ENCODE measurements at places on chromosomes 5 and 9.

- DNase-seq: no peak
Observed at GRCh38 chr5:14587150-14587549, 5.6 kb downstream of the OTULINL start.

DNA sequence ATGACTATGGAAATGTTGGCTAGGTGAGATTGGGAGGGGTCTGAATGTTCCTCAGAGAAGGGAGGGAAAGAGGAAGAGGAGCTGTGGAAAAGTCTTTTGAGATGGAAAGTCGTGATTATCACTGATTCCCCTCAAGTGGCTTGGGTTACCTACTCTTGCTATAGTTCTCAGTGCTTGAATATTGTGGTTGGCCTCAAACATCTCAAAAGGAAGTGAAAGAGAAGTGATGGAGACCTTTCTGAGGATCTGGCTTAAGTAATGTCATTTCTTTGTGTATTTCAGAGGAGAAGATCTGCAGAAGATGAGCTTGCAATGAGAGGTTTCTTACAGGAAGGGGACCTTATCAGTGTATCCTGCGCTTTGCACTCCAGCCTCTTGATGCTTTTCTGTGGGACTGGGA is 5.5 kb downstream of the EXOSC2 start:
- no peak for DNase-seq

- no peak for DNase-seq
Observed at GRCh38 chr9:84668196-84669012, 1.1 kb upstream of the NTRK2 start.

DNA sequence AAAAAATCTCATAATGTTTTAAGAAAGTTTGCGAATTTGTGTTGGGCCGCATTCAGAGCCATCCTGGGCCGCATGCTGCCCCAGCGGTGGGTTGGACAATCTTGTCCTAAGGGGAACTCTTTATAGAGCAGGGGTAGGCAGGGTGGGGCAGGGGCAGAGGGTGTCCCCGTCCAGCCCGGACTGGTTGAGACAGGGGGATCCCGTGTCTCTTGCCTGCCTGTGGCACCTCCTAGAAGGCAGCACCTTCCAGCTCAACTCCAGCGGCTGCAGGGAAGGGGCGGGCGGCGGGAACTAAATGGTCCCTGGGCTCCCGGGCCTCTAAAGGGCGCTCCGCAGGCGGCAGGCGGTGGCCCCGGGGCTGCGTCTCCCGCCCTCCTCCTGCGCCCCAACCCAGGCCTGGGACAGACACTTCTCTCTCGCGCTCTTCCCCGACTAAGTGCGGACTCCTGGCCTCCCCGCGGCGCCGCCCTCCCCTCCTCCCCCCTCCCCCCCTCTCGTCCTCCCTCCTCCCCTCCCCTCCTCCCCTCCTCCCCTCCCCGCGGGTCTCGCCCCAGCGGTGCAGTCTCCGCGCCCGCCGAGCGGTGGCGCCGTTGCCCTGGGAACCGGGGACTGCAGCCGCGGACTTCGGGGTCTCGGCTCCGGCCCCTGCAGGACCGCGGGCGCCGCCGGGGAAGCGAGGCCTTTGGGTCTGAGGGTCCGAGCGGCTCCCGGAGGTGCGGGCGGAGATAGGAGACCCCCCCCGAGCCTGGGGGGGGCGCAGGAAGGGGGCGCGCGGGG is 132.6 kb downstream of the MRPL36 start:
- peak; percentile 16 for DNase-seq

DNA sequence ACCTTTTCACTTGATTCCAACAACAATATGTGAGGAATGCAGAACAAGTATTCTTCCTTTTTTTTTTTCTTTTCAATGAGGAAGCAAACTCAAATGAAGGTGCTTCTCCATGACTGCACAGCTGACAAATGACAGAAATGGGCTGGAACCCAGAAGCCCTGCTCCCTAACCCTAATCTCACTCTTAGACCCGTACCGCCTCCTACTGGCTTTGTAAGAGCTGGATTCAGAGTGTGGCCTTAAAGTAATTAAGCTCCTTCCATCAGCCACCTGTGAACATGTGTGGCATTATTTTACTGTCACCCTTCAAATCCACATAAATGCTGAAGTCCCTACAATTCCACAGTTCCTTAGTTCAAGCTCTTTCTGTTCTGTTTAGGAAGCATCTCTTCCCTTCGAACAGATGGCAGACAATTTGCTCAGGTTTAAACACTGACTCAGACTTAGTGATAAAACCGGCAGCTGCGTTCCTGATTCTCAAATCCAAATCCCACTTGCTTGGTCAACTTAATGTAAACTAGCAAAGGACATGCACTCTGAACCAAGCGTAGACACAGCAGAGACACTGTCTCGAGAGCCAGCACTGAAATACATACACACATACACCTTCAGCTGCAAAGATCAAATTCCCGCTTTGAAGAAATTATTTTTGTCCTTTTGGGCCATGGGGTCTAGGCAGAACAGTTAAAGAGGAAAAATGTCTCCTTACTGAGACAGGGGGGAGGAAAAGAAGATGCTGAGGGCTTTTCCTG is 316.7 kb upstream of the TLE4 start:
- DNase-seq: no peak

- DNase-seq: no peak
Observed at GRCh38 chr5:168260353-168261226, 30.9 kb upstream of the WWC1 start.

DNA sequence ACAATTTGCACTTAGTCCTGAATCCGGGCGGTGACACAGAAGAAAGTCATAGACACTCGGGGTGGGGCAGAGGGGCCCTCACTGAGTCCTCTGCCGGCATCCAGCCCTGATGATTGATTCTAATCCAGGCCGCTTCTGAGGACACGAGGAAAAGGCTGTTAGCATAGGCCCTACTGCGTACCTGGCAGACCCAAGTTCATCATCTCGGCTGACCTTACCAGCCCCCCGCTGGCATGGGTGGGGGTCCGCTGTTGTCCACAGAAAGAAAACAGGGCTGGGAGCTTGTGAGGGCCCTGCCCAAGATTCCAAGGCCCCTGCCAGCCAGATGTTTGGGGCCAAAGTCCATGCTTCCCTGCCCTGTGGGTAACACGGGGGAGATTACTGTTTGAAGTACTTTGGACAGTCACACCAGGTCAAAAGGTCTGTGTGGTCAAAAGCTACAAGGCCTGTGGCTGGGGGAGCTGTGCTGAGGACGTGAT is 24.5 kb downstream of the ERGIC1 start:
- no peak for DNase-seq

- DNase-seq: no peak
Observed at GRCh38 chr5:130836729-130837649, 328.1 kb downstream of the HINT1 start.

DNA sequence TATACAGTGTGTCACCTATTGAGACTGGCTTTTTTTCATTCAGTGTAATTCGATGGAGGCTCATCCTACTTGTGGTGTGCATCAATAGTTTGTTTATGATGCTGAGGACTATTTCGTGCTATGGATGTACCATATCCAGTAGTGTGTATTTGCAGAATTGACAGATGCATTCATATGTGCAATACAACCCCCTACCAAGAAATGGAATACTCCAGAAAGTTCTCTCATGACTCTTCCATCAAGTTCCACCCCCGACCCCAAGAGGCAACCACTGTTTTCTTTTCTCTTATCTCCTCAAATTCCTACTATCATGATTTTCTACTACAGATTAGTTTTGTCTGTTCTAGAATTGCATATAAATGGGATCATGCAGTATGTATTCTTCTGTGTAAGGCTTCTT is 21.9 kb downstream of the FBXO10 start:
- DNase-seq: no peak

DNA sequence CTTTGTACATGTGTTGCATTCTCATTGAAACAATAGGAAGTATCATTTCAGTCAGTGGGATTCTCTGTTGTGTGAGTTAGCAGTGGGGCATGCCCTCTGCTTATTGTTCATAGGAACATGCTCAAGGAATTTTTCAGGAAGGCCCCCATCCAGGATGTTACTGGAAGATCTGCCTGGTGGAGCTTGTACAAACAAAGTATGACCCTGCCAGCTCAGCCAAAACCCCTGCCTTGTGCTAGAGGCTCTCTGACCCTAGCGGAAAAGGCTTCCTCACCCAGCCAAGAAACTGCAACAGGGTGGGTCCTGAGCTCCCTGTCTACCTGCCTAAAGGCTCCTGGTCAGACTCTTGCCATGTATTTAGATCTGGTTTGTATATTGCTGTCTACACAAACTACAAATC is 43.2 kb downstream of the MRRF start:
- DNase-seq: no peak

DNA sequence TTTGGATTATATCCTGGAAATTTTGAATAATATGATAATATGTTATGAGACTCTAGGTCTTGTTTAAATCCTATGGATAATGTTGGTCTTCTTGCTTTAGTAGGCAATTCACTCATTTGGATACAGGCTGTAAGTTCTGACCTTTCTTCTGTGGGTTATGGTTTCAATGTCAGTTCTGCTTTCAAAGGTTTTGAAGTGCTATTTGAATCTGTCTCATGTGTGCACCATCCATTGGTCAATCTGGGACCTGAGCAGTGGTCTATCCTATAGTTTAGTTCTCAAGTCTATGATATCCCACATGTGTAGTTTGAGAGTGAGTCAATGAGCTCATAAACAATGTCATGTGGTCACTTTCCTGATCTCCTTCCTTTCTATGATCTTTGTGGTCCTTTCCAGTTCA is 94.4 kb downstream of the RMI1 start:
- DNase-seq: no peak

DNA sequence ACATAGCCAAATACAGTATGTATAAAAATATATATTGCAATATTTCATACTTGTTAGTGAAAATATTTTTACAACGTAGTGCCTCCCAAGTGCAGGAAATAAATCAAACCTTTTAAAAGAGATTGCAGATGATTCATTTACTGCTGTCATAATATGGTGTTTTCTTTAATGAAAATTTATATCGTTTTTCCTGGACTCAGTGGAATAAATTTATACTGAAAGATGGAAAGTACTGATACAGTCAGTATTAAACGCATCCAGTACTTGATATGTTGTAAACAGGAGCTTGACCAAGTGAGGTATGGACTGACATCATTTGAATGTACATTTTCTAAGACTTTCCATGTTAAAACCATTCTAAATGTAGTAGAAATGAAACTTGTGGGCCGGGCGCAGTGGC is 143.4 kb upstream of the ZNF608 start:
- no peak for DNase-seq
